CD4-positive, alpha-beta memory T cell (primary cell): ENCODE measurements at places on chromosomes 13 and 19.

DNA sequence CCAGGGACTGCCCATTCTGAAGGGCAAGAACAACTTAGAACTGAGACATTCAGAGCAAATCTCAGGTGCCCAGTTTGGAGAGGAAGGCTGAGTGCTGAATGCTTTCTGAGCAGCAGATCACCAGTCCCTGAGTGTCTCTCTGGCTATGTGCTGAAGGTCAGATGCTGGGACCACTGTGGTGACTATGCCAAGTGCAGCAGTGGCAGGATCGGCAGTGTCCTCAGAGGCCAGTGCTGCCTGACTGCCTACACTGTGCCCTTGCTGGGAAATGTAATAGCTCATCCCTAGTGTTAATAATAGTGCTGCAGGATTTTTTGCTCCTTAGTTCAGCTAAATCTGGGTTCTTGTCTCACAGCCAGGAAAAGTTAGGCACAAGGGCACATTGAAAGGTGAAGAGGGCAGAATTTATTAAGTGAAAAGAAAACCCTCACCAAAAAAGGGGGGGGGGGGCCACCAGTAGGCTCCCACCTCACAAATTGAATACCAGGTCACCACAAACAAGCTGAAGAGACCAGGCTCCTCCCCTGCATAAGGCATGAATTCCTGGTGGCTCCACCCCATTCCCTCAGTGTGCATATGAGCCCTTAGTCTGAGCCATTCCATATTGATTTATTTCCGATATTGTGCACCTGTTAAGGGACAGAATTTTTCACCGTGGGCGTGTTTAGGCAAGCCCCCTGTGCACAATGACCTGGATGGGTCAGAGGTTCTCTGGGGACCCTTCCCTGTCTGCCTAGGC, 18.5 kb downstream of the RFXAP start:
- DNase-seq = no peak

- DNase-seq = no peak
Measured at GRCh38 chr19:13804830-13805683, 9.8 kb downstream of the ZSWIM4 start.

GRCh38 chr13:69008499-69008898, 1099.1 kb upstream of the ATXN8OS start:
- no peak for DNase-seq

DNA sequence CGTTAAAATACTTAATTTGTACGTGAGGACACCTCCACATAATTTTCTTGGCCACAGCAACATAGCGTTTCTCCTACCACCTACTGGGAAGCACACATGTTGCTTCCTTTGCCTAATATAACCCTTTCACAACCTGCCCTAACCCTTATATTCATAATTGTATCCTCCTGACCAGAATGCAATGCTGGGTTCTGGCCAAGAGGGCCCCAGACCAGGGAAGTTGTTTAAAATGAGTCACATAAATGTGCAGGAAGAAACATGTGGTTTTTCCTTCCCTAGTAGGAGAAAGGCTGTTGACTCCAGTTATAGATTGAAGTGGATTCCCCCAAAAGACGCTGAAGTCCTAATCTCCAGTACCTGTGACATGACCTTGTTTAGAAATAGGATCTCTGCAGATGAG, 187.3 kb downstream of the NUFIP1 start:
- DNase-seq = no peak

DNA sequence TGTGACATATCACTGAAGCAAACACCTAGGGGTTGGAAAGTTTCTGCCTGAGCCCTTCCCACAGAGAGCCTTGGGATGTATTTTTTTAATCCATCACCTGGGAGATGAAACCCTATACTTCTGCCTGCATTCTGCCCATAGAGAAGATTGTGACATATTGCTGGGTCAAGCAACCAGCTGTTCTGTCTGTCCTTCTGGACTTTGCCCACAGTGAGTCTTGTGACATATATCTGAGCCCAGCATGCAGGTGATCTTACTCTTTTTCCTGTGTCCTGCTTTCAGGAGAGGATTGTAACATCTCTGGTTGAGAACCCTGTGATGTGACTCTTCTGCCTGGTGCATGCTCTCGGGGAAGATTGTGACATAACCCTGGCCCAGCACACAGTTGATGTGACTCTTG, 24.9 kb upstream of the ZNF681 start:
- DNase-seq = no peak

DNA sequence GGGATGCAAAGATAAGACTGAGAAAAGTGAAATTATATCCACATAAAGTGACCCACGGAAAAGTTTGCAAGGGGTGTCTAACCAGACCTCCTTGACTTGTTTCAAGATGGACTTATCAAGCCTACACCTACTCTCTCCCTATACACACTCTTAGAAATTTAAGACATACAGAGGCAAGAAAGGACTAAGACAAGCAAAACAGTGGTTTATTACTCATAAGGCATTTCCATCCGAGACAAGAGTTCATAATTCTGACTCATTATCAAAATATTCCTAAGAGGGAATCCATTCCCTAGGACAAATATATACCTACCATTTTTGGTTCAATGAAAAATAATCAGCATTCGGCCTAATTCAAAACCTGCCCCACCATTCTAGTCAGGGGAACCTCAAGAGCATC, 232.6 kb upstream of the GPC6 start:
- no peak for DNase-seq

DNA sequence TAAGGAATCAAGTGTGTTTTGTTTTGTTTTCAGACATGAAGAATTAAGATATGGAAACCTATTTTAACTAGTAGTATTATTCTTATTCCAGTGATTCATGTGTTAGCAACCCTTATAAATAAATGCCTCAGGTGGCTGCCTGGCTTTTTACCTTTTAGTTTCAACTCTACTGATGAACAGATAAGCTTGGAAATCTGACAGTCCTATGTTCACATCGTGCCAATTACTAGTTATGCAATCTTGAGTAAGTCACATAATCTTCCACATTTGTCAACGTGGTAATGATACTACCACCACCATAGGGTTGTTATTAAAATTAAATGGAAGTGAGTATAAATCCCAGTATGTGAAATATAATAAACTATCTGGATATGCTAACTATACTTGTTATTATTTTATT, 64.3 kb downstream of the TBC1D4 start:
- no peak for DNase-seq

DNA sequence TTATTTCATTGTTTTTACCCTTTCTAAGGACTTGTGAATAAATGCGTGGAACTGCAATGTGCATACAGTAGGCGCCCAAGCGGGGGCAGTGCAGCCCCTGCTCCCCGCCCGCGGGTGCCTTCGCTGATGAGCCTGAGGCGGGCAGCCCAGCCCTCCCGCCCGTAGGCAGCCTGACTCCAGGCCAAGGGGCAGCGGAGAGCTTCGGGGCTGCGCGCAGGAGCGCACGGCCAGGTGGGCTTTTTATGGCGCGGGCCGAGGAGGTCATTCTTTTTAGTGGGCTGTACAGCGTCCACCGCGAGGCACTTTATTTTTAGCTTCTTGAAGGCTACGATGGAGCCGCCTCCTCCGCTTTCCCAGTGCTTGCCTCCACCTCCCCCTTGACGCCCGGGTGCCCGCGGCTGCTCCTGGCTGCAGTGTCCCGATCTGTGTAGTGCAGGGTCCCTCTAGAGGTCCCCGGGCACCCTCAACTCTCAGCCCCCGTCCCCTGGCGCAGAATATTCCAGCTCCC, 60.5 kb downstream of the CCNE1 start:
- peak; percentile 4 for DNase-seq

DNA sequence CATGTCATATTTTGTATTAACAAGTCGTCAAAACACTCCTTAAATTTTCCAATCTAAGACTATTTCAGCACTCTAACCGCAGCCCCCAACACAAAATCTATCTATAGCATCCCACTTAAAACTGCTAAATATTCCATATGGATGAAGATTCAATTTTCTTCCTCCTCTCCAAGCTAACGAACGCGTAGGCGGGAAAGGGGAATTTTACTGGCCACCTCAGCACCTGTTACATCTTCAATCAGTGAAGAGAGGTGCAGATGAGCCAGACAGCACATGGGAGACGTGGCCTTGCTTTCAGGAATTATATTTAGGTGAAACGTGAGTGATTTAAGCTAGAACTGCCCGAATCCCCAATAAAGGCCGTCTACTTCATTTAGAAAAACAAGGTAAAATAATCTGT, 1.1 kb downstream of the RBM26 start:
- no peak for DNase-seq

DNA sequence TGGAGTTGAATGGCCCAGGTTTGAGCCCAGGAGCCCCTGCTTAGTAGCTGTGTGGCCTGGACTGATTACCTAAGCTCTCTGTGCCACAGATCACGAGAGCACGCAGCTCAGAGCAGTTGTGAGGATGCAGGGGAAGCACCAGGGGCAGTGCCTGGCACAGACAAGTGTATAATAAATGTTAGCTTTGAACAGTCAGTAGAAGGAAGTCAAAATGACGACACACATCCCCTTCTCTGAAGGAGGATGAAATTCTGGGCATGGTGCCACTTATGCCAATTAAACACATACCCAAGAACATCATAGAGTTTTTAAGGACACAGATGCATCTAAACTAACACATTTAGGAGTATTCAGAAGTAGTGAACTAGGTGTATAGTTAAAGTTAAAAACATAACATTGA, 24.9 kb upstream of the SIGLEC11 start:
- DNase-seq = no peak

- DNase-seq = no peak
Measured at GRCh38 chr13:91214031-91214430, 133.5 kb upstream of the MIR17HG start.
